ENCODE measurements at places on chromosomes 5 and 9.
A peak's percentile ranks its signal among the peaks of the same experiment; 100 is the strongest.

GRCh38 chr5:129803403-129803802 is 55.5 kb downstream of the MINAR2 start:
- no peak for DNase-seq

- no peak for DNase-seq
These were observed 22.5 kb upstream of the FAM120AOS start for GRCh38 chr9:93475856-93476255.

DNA sequence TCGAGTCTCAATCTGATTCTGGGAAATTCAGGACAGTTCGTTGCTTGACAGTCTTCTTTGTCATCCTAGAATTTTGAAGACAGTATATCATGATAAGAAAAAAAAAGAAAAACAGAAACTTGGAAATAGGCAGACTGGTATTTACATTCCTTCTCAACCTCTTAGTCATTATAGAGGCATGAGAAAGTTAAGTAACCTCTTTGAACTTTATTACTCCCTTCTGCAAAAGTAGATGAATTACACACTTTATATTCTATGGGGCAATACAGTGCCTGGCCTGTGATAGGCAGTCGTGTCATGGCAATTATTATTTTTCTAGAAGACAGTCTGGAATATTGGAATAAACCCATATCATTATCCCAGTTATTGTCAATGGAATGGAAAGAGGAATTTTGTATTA is 828.9 kb downstream of the TLR4 start:
- DNase-seq = no peak

DNA sequence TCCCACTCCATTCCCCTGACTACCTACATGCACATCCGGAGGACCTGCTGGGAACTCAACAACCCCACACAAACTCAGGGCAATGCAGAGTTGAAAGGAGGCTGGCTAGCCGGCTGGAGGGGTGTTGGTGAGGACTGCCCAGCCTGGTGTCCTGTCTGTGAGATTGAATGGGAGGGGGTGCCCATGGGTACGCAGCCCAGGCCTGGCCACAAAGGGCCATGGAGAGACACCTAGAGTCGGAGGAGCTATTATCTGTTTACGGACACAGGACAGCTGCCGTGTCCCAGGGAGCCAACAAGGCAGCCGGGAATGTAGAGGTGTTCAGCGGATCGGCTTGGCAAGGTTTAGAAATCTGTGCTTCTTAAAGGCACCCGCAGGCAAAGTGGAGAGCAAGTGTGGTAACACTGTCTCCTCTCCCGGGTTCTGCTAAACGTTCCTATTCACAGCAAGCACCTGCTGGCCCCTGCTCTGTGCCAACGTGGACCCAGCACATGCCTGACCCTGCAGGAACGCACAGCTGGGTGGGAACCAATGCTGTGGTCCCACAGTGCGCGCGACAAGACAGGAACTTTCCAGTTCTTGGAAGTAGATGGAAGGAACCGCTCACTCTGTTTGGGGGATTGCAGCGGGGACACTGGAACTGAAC is 166.7 kb downstream of the DAB2IP start:
- no peak for DNase-seq

DNA sequence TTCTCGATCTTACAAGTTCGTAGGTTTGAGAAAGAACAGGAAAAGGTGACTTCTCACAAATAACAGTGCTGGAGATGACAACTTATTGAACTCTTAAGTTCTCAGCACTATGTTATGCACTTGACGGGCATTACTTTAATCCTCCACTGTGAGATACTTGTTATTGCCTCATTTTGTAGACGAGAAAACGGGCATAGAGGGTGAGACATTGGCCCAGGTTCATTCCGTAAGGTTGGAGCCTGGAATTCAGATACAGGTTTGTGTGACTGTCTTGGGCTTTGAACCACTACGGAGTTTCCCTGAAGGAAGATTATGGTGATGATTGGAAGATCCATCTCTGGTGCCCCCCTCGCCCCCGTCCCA is 657 bp downstream of the MAT2B start:
- no peak for DNase-seq

GRCh38 chr5:86756839-86757238 is 139.1 kb downstream of the COX7C start:
- DNase-seq = no peak

- no peak for DNase-seq
These were observed 57.1 kb upstream of the GLRX start for GRCh38 chr5:95879661-95880060.

GRCh38 chr5:54964405-54964804 is 21.0 kb downstream of the ESM1 start:
- DNase-seq = no peak

- no peak for DNase-seq
These were observed 37.1 kb downstream of the RPS6 start for GRCh38 chr9:19342947-19343346.

- DNase-seq = no peak
These were observed 18.6 kb upstream of the SMIM15 start for GRCh38 chr5:61180886-61181285.

DNA sequence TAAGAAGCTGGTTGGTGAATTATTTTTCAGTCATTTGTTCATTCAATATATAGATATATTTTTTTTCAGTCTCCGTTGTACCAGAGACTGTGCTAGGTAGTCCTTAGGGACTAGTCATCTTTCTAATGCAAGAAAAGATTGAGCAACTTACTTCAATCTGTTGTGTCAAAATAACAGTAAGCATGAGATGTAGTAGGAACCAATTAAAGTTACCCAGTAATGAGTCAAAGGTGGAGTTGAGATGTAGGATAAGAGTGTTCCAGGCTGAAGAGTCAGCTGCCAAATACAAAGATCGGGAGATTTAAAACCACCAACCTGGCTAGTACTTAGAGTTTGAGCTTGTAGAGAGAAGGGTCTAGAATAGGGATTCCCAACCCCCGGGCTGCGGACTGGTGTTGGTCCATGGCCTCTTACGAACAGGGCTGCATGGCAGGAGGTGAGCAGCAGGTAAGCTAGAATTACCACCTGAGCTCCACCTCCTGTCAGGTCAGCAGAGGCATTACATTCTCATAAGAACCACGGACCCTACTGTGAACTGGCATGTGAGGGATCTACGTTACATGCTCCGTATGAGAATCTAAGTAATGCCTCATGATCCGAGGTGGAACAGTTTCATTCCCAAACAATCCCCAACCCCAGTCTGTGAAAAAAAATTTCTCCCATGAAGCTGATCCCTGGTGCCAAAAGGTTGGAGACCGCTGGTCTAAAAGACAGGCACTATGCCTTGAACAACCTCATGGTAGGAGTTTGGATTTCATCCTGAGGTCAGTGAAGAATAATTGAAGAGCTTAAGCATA is 1241.5 kb upstream of the WWC1 start:
- DNase-seq = no peak

DNA sequence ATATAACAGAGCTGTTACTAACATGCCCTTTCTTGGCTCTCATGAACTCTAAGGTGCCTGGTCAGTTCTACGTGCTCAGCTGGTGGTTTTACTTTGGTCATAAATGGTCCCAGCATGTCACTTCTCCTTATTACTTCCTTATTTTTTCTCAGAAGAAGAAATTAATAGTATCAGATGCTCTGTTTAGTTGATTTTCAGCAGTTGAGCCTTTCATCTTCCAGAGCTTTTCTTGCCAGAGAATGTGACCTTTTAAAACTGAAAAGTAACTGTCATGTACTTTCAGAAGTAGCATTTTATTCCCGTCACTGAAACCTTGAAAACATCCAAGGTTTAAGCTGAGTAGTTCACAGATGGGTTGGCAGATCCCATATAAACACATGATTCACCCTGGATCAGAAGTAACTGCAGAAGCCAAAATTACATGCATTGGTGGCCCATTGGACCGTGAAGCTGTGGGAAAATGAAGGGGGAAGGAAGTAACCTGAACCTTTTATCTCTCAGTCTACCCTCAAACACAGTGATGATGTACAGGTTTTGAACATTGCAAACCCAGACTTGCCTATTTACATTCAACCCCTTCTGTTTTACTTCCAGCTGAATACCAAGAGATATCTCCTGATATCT is 50.5 kb downstream of the HACD4 start:
- no peak for DNase-seq

- DNase-seq = no peak
These were observed 54.3 kb downstream of the NUP214 start for GRCh38 chr9:131179561-131180219.

DNA sequence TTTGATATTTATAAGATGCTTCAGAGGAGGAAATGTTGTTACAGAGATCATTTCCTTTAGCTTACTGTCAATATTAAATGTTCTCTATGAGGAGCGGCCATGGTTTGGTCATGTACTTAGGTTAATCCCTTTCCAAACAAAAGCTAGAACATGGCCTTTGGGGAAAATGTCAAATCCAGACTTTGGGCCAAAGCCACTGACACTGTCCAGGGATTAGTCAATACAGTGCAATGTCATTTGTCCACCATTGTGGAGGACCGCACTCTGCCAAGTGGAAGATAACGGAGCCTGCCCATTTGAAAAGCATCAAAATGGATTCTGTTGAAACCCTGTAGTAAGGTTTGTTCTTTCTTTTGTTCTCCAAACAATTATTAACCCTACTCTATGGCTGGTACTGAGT is 50.1 kb downstream of the FRMPD1 start:
- DNase-seq = no peak

- peak; percentile 30 for DNase-seq
These were observed 42.2 kb downstream of the NIPAL4 start for GRCh38 chr5:157502143-157502647.

DNA sequence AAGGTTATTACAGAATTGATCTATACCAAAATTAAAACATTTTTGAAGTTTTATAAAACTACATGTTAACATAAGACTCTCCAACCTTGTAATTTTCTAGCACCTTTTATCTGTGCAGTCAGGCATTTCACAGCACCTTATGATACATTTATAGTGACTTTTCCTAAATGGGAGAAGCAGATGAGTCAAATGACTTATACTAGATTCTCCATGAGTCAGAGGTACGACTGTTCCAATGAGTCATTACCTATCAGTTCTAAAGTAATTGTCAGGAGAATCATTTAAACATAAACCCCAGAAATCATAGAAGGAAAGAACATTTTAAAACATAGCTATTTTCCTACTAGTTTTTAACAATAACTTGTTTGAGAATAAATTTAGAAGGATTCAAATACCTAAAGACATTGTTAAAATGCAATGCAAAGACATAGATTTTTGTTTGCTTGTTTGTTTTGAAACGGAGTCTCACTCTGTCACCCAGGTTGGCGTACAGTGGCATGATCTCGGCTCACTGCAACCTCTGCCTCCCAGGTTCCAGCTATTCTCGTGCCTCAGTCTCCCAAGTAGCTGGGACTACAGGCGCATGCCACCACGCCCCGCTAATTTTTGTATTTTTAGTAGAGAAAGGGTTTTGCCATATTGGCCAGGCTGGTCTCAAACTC is 34.7 kb upstream of the DMXL1 start:
- DNase-seq = peak; percentile 56

DNA sequence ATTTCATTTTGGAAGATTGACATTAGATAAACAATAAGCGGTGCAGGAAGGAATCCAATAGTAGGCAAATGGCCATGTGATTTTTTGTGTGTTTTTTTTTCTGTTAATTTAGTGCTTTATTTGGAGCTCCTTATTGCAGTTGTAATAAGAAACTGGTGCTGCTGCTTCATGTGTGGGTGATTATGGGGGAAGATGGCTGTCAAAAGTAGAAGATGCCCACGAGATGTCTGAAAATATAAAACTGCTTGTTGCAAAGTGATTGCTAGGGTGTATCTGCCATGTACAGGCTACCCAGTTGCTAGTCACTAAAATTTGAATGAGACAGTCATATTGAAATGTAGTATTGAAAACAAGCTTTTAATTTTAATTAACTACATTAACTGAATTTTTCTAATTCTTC is 216.7 kb upstream of the FTMT start:
- no peak for DNase-seq
